ENCODE measurements at places on chromosomes 13 and 19. TPM values are rescaled to one million over a fixed set of nuclear protein-coding genes. Genes with fewer than 3 reads are reported as not detected.

The SERTM1 gene
- total RNA-seq = not detected

DNA sequence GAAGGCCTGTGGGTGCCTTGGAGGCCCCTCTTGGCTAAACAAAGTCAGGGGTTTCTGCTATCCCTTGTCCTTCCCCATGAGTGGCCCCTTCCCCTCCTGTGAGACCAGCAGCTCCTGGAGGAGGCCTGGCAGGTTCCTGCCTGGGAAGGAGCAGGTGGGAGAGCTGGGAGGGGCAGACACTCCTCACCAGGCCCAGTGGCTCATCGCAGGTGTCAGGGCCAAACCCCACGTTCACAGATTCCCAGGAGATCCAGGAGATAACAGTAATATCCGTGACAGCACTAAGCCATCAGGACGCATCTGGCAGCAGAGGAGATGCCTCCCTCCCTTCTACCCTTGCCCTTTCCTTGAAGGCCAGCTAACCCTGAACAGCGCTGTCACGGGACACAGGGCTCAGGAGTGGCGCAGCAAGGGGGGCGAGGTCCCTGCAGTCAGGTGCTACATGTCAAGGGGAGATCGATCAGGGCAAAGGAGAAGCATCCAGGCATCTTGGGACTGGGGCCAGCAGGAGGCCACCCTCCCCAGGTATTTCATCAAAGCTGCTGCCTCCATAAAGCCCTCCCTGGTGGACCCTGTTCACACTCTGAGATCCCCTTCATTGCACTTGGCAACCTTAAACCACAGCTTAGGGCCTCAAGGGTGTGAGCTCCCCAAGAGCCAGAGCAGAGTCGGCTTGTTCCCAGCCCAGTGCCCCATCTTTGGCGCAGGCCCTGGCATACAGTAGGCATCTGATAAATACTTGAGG lies 4.8 kb downstream of the CEBPA start:
- no peaks in the 10 kb centered on the region for H3K36me3 ChIP-seq
- DNase-seq = no peak
- no peak overlapping the region for H3K27ac ChIP-seq
- H3K27me3 ChIP-seq = peaks cover 7% of the 10 kb centered on the region
- no peak overlapping the region for H3K4me3 ChIP-seq
- H3K4me1 ChIP-seq = peaks cover 4% of the 10 kb centered on the region

The ATP4A gene
- 0.16 TPM for total RNA-seq

DNA sequence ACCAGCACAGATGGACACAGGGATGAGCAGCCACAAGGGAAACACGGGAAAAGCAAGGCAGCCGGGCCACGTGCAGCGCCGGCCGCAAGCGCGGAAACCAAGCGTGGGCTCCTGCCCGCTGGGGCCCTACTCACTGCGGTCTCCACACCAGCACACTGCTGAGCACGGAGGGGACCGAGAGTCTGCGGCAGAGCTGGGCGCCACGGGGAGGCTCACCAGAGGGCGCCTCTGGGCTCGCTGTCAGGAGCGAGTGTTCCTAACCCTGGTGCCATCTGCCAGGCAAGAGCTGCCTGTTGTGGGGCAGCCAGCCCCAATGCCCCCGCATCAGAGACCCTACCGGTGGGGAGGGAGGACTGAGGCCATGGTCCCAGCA lies 26.5 kb downstream of the MPND start:
- H3K36me3 ChIP-seq = peaks cover 37% of the 10 kb centered on the region
- peak overlapping the region; percentile 71 for H3K4me3 ChIP-seq
- H3K27ac ChIP-seq = peak overlapping the region; percentile 98
- H3K4me1 ChIP-seq = peaks cover 61% of the 10 kb centered on the region
- no peak for DNase-seq

The IZUMO2 gene
- total RNA-seq = not detected

DNA sequence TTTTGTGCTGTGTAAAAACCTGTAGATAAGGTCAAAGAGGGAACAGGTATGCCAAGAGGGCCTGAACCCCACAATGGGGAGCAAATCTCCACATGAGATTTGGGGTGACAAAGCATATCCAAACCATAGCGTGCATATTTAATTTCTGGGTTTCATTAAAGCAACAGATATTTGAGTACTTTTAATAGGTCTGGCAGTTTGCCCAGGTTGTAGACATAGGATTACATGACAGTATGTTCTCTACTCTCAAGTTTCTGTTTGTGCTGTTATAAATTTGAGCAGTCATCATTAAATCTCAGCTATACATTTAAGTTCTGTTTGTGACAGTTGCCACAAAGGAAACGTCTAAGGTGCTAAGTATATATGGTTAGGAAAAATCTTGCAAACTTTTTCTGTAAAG lies 236.4 kb downstream of the ATP8A2 start:
- no peaks in the 10 kb centered on the region for H3K27me3 ChIP-seq
- H3K4me3 ChIP-seq = no peak overlapping the region
- no peaks in the 10 kb centered on the region for H3K36me3 ChIP-seq
- H3K27ac ChIP-seq = no peak overlapping the region
- DNase-seq = no peak

- DNase-seq = no peak
- H3K4me3 ChIP-seq = no peak overlapping the region
- H3K4me1 ChIP-seq = no peaks in the 10 kb centered on the region
- no peak overlapping the region for H3K27ac ChIP-seq
These were observed 63.4 kb downstream of the SLC7A1 start for GRCh38 chr13:29532116-29532515.

DNA sequence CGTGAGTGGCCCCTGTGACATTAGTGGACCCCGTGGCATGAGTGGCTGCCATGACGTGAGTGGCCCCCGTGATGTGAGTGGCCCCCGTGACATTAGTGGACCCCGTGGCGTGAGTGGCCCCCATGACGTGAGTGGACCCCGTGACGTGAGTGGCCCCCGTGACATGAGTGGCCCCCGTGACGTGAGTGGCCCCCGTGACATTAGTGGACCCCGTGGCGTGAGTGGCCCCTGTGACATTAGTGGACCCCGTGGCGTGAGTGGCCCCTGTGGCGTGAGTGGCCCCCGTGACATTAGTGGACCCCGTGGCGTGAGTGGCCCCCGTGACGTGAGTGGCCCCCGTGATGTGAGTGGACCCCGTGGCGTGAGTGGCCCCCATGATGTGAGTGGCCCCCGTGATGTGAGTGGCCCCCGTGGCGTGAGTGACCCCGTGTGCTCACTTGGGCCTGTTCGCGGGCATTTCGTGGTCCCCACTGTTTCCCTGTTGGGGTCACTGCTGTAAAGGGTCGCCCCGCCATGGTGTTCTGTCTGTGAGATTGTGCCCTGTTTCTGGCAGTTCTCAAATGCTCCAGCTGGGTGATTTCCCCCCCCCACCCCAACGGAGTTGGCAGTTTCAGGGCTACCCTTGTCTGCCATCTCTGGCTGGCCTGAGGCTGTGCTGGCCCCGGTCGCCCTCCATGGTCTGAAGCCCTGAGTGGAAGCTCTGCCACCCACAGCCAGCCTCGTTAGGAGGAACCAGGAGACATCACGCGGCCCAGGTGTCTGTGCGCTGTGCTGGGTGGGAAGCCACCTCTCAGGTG lies 64.2 kb downstream of the MCF2L start:
- no peak overlapping the region for H3K4me3 ChIP-seq
- DNase-seq = no peak
- no peaks in the 10 kb centered on the region for H3K36me3 ChIP-seq
- H3K27ac ChIP-seq = no peak overlapping the region
- no peaks in the 10 kb centered on the region for H3K4me1 ChIP-seq
- no peaks in the 10 kb centered on the region for H3K27me3 ChIP-seq

The ZNF730 gene
- total RNA-seq = not detected

The PRX gene
- total RNA-seq = 1.3 TPM

- no peak overlapping the region for H3K27ac ChIP-seq
- H3K36me3 ChIP-seq = no peaks in the 10 kb centered on the region
- DNase-seq = no peak
- no peaks in the 10 kb centered on the region for H3K4me1 ChIP-seq
- H3K4me3 ChIP-seq = no peak overlapping the region
- H3K27me3 ChIP-seq = no peaks in the 10 kb centered on the region
These were observed 79.4 kb upstream of the NBEA start for GRCh38 chr13:34862716-34863115.

DNA sequence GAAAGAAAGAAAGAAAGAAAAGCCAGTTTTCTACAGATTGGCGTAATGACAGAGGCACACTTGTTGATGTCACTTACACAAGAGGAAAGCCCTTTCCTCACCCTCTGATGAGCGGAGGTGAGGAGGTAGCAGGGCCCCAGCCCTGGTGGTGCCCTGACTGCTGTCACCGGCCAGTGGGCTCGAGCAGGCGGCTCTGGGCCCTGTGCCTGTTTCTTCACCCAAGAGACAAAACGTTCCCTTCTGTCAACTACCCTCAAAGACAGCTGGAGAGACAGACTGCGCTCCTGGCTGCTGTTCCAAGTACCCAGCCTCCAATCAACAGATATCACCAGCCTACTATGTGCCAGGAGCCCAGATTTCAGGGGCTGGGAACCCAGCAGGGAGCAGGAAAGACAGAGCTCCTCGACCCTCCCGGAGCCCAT lies 10.1 kb downstream of the EPS15L1 start:
- H3K4me3 ChIP-seq = no peak overlapping the region
- DNase-seq = no peak
- H3K27ac ChIP-seq = no peak overlapping the region
- no peaks in the 10 kb centered on the region for H3K27me3 ChIP-seq
- H3K4me1 ChIP-seq = peaks cover 36% of the 10 kb centered on the region

DNA sequence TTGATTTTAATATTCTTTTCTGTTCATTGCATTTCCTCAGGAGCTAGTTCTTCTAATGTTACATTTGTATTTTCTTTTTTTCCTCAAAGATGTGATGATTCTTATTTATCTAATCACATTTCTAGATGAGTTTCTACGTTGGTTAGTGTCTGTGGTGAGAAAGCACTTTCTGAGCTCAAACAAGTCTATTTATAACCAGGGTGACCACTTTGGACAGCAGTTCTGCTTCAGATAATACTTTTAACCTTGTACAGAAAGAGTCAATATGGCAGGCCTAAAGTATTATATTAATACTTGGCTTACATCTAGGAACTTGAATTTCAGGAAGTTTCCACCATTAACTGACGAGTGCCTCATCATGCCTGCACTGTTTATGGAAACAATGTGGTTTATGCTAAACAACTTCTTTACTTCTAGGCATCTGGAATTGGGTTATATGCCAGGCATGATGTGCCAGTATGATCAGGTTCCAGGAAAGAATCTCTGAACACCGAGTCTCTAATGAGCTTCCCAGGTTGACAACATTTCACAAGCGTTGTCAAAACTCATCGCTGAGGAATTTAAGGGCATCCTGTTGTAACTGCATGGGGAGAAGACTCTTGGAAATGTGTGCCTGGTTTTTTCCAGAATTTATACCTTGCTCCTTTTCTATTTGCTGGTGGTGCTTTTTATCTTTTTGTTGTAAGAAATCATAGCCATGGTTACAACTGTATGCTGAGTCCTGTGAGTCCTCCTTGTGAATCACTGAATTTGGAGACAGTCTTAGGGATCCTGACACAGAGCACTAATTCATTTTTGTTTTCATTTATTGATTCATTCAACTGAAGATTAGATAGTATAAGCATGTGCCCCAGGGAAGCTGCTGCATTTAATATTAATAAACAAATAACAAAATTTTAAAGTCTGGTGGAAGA lies 344.4 kb upstream of the PCDH9 start:
- DNase-seq = no peak
- no peaks in the 10 kb centered on the region for H3K27me3 ChIP-seq
- H3K36me3 ChIP-seq = no peaks in the 10 kb centered on the region
- H3K27ac ChIP-seq = no peak overlapping the region
- no peaks in the 10 kb centered on the region for H3K4me1 ChIP-seq

GRCh38 chr13:108708921-108709320 lies 79.5 kb downstream of the MYO16 start:
- DNase-seq = no peak
- no peak overlapping the region for H3K27ac ChIP-seq
- H3K27me3 ChIP-seq = no peaks in the 10 kb centered on the region

The KLHL1 gene
- 0.05 TPM for total RNA-seq

GRCh38 chr13:38167164-38167822 lies 182.4 kb upstream of the UFM1 start:
- H3K27me3 ChIP-seq = no peaks in the 10 kb centered on the region
- H3K4me3 ChIP-seq = no peak overlapping the region
- DNase-seq = peak; percentile 8
- peaks cover 6% of the 10 kb centered on the region for H3K4me1 ChIP-seq

The ZNF98 gene
- not detected for total RNA-seq

- H3K4me3 ChIP-seq = no peak overlapping the region
- DNase-seq = no peak
- no peak overlapping the region for H3K27ac ChIP-seq
- no peaks in the 10 kb centered on the region for H3K27me3 ChIP-seq
These were observed 2.9 kb upstream of the ARHGAP45 start for GRCh38 chr19:1063909-1064660.

The MRPL57 gene
- 26.0 TPM for total RNA-seq

DNA sequence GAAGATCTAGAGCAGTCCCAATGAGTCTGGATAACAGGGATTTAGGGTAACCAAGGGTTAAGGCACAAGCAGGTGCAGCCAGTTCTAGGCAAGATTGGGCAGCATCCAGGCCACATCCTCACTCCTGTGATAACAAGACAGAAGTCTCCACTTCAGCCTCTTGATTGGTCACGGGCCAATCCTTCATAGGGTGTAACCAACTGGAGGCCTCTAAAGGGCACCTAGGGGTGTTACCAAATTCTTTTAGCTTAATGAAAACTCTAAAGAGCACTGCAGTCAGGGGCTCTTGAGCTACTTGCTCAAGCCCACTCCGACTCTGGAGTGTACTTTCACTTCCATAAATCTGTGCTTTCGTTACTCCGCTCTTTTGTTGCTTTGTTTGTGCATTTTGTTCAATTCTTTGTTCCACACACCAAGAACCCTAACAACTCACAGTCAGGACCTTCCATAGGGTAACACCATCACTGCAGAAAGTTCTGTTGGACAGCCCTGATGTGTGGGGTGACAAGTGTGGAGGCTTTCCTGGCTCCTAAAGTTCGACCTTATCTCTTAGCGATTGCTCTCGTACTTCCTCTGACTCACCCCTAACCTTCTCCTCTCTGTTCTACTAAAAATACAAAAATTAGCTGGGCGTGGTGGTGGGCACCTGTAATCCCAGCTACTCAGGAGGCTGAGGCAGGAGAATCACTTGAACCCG lies 36.1 kb downstream of the ZSWIM9 start:
- no peak overlapping the region for H3K4me3 ChIP-seq
- H3K27me3 ChIP-seq = no peaks in the 10 kb centered on the region
- no peak for DNase-seq
- H3K27ac ChIP-seq = no peak overlapping the region

- H3K4me1 ChIP-seq = peaks cover 9% of the 10 kb centered on the region
- no peak overlapping the region for H3K27ac ChIP-seq
- peaks cover 4% of the 10 kb centered on the region for H3K36me3 ChIP-seq
- no peak for DNase-seq
- H3K4me3 ChIP-seq = no peak overlapping the region
These were observed 895 bp downstream of the B3GNT8 start for GRCh38 chr19:41426116-41426841.

- H3K4me3 ChIP-seq = no peak overlapping the region
- no peaks in the 10 kb centered on the region for H3K36me3 ChIP-seq
- no peaks in the 10 kb centered on the region for H3K27me3 ChIP-seq
- H3K4me1 ChIP-seq = peaks cover 3% of the 10 kb centered on the region
- H3K27ac ChIP-seq = no peak overlapping the region
These were observed 48.6 kb downstream of the UBL3 start for GRCh38 chr13:29801737-29802305.
